ENCODE measurements at places on chromosomes 7 and 10. TPM values are rescaled to one million over a fixed set of nuclear protein-coding genes. Genes with fewer than 3 reads are reported as not detected.

Gene SCART1
- total RNA-seq, result 1.1 TPM

- no peak overlapping the region for H3K27ac ChIP-seq
- peak overlapping the region; percentile 94 for H3K4me3 ChIP-seq
- H3K36me3 ChIP-seq, result no peaks in the 10 kb centered on the region
- DNase-seq, result no peak
Observed at GRCh38 chr7:106282390-106282789, 2.4 kb downstream of the NAMPT start.

- H3K27ac ChIP-seq, result no peak overlapping the region
- no peak for DNase-seq
- H3K4me3 ChIP-seq, result no peak overlapping the region
- peaks cover 29% of the 10 kb centered on the region for H3K36me3 ChIP-seq
Observed at GRCh38 chr7:75953431-75953830, 38.5 kb downstream of the POR start.

DNA sequence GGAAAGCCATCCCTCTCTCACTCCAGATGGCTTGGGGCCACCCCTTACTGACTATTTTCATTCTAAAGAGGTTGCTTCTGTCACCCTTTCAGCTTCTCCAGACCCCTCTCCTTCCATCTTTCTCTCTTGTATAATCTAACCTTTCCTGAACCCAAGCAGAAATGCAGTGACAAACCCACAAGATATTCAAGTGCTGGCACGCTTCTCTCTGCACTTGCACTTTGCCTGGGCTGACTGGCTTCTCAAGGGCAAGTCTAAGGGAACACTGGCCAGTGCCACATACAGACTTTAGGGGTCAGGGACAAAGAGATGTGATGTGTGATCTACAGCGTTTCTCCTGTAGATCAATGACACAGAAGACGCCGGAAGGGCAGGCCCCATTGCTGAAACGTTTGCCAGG, 150.4 kb upstream of the LANCL2 start:
- H3K4me1 ChIP-seq, result peaks cover 14% of the 10 kb centered on the region
- H3K4me3 ChIP-seq, result no peak overlapping the region
- H3K27me3 ChIP-seq, result no peaks in the 10 kb centered on the region
- H3K36me3 ChIP-seq, result no peaks in the 10 kb centered on the region
- H3K27ac ChIP-seq, result no peak overlapping the region

Gene VWDE
- 23.1 TPM for total RNA-seq

- no peak overlapping the region for H3K4me3 ChIP-seq
- H3K36me3 ChIP-seq, result no peaks in the 10 kb centered on the region
- H3K4me1 ChIP-seq, result 0 out of 2 replicates have a peak, but pooled peaks cover 4% of the 10 kb centered on the region
- no peaks in the 10 kb centered on the region for H3K27me3 ChIP-seq
Observed at GRCh38 chr10:114683593-114683992, 25.5 kb upstream of the ABLIM1 start.

DNA sequence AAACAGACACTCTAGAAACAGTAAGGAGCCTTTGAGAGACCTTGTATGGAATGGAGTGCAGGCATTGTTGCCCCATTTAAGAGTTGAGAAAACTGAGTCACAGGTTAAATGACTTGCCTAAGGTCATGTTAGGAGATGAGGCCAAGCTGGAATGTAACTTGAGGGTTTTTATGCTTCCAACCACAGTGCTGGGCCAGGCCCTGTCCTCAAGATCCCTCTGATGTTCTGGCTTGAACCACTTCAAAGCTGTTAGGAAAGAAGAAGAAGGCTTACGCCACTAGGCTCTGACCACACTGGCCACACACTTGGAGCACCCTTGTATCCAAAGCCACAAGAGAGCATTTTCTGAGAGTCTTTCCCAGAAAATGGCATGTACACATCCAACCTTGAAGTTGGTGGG, 42.7 kb downstream of the PLAU start:
- no peaks in the 10 kb centered on the region for H3K36me3 ChIP-seq
- no peak overlapping the region for H3K4me3 ChIP-seq
- H3K4me1 ChIP-seq, result peaks cover 17% of the 10 kb centered on the region
